Activated naive CD8-positive, alpha-beta T cell treated with anti-CD3 and anti-CD28 coated beads, Interleukin-2, amount 50 U/mL, for 16 hours (primary cell): ENCODE measurements at places on chromosomes 4 and X.

DNA sequence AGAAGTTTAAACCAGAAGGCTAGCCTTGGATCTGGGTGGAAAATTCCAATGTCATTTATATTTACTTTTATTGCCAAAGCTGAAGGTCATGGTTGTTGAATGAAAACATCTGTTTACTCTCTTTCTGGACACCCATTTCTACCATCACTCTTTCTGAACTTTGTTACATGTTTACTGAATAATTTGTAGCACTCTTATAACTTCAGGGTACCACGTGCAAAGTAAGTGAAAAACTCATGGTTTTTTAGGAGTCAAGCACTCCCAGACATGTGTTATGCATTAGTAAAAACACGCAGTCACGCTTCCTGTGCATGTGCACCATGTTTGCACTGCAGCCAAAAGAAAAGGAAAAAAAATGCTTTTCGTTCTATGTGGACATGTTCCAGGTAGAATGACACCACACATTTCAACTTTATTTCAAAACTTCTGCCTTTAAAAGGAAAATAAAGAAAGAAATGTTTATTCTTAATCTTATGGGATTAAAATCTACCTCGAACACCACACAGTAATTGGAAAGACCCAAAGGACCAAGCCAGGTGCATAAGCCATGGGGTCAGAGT, 31.4 kb upstream of the ADH1C start:
- no peak for DNase-seq

GRCh38 chr4:26342328-26343037, 21.7 kb downstream of the RBPJ start:
- DNase-seq = no peak

DNA sequence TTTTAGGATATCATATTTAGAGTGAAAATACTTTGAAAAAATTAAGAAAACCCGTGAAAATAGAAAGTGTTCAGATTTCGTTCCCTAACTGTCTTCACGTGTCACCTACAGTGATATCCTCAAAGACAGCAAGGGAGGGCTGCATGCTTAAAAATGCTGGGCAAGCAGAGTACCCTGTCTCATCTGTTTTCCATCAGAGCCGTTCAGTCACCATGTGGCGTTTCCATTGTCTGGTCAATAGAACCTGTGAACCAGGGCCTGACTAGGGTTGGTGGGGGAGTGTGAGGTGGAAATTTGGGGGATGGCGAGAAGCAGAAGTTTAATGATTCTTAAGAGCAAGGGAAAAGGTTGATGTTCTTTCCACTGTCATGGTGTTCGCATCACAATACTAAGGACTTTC, 173.9 kb downstream of the BMPR1B start:
- no peak for DNase-seq

DNA sequence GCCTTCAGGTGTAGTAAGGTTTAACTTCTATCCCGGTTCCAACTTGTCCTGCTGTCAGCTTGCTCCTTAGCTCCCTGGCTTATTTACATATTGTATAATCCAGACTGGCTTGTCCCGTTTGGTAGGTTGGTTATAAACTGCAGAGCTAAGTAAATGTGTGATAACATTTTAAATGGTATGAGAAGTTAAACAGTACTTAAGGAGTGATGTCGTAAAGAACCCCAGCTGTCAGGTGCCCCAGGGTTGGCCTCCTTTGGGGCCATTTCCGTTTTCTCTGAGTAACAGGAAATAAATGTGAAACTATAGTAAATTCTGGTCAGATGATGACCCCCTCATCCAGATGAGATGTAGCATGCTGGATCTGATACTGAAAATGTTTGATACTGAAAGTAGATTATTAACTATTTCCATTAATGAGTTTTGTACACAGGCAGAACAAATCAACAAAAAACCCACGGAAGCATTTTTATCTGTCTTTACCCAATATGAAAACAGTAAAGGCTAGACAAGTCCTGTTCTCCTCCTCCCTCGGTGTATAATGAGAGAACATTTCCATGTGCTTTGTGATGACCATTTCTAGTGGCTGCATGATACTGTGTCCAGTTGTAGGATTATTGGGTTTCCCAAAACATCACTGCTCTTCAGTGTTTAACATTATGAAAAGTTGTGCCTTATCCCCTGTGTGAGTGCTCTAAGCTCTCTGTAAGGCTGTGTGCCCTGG, 22.4 kb downstream of the GAB1 start:
- DNase-seq = no peak

DNA sequence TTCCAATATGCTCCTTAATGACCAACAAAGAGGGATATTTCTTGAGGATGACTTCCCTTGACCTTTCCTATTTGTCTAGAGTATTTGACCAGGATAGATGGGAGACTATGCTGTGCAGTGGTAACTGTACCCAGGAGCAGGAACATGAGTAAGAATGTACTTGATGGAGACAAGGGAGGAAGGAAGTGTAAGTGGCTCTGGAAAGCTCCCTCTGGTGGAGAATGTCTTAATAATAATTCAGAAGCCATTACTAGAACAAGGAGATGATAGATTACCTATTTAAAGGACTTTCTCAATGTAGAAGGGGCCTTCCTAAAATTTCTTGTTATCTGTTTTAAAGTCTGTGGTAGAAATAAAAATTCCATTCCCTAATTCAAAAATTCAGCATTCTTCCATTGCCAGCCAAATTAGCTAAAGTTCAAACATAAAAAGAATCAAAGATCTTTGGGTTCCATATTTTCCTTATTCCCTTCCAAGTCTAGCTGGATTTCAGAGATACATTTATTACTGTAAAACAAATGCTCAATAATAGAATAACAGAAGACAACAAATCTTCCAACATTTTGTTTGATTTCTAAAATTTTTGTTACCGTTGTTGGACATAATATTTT, 83.8 kb downstream of the GRID2 start:
- no peak for DNase-seq

DNA sequence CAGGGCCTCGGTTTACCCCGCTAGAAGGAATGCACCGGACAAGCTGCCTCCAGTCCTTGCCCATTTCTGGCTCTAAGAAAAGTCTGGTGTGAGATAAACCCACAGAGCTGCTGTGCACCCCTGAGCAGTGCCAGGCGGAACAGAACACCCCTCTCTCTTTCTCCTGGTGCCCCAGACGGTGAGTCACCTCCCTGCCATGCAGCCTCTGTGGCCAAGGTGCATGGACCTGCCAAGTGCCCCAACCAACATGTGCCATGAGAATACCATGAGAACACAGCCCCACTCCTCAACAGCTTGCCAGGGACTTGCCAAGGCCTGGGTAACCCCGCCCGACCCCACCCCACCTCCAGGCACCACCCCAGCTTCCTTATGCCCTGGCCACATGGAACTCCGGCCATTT, 47.7 kb upstream of the MAN2B2 start:
- no peak for DNase-seq

GRCh38 chr4:65971686-65972085, 301.4 kb upstream of the EPHA5 start:
- no peak for DNase-seq

GRCh38 chr4:91758487-91758886, 545.3 kb upstream of the GRID2 start:
- no peak for DNase-seq

GRCh38 chr4:69056921-69057550, 39.2 kb upstream of the UGT2B7 start:
- no peak for DNase-seq

DNA sequence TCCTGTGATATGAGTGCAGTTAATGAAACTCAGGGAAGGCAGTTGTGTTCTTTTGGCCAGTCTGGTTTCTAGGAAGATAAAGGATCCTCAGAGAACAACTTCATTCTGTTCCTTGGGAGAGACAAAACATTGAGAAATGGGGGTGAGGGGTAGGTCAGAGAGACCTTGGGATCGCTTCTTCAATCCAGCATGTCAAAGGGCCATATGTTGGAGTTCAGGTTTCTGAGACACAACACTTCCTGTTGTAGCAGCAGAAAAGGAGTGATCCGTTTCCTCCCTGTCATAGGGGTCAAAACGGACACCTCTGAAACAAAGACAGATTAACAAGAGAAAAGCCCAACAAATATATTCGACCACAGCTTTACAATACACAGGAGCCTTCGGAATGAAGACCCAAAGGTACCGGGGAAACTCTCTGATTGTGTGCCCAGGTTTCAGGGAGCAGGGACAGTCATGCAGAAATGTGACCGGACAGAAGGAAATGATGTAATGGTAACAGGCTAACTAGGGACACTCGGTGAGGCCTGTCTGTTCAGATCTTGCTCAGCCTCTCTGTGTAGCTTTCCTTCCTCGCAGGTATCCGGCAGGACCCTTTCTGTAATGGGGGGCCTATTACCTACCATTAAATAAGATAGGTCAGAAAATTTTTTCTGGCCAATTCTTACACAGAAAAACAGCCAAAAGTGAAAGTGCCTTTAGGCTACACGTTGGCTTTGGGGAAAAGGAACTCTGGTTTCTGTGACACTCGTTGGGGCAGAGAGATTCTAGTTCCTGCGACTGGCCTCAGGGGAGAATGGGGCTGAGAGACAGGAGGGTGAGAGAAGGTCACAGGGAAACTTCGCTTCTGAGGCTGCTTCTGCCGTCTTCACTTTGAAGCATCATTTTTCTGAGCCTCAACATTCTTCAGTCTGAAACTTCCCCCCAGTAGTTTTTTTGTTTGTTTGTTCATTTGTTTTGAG, 103.3 kb upstream of the TLR3 start:
- DNase-seq = no peak

DNA sequence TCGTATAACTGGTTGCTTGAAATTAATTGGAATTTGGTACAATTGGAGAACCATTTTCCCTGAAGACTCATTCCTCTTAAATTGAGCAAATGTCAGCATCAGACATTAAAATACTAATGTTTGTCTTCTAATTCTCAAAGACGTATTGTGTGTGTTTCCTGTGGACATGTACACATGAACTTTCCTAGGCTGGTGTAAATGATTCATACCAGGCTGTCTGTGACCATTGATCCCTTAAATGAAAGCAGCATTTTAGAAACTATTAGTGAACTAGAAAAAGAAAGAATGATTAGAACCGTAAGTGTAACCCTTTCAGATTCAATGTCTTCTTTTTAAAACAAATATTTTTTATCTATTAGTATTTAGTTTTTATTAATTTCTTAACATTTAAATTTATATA, 332.9 kb downstream of the PPP3CA start:
- no peak for DNase-seq

GRCh38 chr4:146739182-146739581, 100.5 kb downstream of the POU4F2 start:
- no peak for DNase-seq

GRCh38 chr4:6333301-6334202, 63.9 kb downstream of the WFS1 start:
- DNase-seq = no peak

- DNase-seq = no peak
Observed at GRCh38 chrX:133417364-133417763, 2.1 kb upstream of the GPC4 start.

GRCh38 chr4:86909546-86910295, 17.5 kb upstream of the C4orf36 start:
- DNase-seq = no peak

DNA sequence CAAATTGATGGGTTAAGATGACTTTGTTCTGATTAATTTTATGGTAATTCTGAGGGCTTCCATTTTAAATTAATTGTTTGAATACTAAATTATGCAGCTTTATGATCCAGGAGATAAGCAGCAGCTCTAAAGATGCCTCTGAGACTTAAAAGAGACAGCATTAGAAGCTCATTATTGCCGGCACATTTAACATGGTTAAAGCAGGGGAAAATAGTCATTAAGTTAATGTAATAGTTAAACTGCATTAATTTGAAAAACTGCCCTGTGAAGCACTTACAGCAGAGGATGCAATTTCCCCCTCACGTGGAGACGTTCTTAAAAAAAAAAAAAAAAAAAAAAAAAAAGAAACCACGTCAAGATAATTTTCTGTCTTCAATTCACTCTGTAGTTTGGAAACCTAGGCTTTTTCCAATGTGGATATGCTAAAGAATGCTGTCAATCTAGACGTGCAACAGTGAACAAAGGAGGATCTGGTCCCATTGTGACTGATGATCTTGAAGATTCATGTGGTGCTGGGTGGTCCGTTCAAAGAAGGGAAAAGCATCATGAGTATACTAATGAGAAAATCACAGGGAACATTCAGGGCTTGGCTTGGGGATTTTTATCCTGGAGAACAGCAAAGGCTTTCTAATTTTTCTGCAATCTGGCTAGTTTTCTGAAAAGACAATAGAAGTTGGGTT, 440.6 kb upstream of the HS3ST1 start:
- no peak for DNase-seq

DNA sequence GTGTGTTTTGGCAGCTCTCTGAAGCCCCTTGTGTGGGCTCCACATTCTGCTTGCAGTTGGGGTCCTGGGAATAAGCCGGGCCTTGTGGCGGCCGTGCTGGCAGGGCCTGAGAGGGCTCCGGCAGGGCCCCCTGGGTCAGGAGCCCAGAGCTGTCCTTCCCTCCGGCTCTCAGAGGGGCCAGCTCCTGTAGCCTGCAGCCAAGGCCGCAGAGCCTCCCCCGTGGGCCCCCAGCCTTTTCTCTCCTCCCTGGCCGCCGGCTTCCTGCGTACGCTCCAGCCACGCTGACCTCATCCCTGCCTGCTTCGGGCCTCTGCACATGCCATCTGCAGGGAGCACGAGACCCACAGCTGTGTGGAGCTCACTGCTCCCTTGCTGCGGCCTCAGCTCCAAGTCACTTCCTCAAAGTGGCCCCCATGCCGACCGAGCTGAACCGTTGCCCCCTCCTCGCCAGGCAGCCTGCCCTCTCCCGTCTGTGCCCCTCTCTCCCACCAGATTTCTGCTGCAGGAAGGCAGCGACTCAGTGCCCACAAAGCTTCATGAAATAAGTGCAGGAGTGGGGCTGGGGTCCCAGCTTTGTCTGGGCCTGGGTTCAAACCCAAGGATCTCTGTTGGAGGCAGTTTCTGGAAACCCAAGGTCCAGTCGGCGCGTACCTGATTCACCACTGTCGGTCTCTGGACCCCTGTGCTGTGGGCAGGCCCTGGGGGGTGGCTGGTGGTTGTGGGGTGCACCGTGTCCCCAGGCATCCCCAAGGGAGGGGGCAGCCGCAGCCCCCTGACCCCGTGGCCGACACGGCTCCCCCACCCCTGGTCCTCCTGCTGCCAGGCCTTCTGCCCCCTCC, 57.1 kb upstream of the NKX1-1 start:
- DNase-seq = no peak

- DNase-seq = no peak
Observed at GRCh38 chr4:174631901-174632758, 109.8 kb upstream of the HPGD start.

DNA sequence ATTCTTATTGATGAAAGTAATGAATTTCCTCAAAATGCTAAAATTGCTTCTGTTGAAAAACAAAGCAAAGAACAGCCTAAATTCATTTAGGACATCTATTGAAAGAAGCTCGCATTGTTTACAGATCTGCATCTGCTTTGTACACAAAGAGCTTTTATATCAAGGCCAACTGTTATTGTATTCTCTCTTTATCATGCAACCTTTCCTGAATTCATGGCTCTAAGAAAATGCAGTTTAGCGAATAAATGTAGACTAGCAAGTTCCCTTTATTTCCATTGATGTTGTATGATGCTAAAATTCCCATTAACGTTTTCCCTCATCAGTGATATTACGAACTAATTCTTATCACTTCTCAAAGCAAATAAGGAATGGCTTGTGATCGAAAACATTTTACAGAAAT, 446.3 kb downstream of the MID1IP1 start:
- DNase-seq = no peak
